ENCODE measurements at places on chromosomes 11 and 22.

- no peak for DNase-seq
Observed at GRCh38 chr22:23715806-23716375, 25.1 kb downstream of the RGL4 start.

- DNase-seq, result no peak
Observed at GRCh38 chr11:44782478-44782877, 55.7 kb downstream of the TSPAN18 start.

GRCh38 chr11:119149018-119149785 is at the start of gene ABCG4:
Gene ABCG4 (plus strand): TSS chr11:119149052. CDS start chr11:119149966, 914 bp downstream.
- no peak for DNase-seq

DNA sequence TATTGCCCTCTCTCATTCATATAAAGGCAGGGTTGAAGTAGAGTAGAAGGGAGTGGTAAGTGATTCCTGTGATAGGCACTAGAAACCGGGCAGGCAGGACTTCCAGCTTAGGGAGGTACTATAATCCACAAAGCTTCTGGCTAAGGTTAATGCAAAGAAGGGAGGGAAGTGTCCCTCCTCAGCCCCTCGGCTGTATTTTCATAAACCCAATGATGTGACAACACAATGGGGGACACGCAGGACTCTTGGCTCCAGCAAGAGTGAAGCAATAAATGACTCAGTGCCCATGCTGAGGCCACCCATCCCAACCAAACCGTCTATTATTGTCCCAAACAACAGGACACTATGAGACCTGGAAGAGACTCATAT is 90.7 kb downstream of the ETS1 start:
- no peak for DNase-seq

DNA sequence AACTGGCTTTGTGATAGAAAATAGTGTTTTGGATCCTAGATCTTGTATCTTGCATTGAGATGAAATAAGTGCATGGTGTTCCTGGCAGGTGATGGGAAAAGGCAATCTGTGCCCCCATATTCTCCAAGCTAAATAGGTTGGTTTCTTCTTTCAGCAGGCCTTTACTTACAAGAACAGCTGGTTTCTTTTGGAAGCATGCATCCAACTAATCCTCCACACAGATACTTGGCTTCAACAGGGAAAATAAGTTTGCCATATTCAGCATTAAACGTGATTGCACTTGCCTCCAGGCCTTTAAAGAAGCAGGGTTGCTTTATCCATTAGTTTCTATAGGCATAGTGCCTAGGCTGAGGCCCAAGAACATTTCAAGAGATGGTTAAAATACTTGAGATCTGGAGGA is 59.9 kb downstream of the APIP start:
- no peak for DNase-seq

DNA sequence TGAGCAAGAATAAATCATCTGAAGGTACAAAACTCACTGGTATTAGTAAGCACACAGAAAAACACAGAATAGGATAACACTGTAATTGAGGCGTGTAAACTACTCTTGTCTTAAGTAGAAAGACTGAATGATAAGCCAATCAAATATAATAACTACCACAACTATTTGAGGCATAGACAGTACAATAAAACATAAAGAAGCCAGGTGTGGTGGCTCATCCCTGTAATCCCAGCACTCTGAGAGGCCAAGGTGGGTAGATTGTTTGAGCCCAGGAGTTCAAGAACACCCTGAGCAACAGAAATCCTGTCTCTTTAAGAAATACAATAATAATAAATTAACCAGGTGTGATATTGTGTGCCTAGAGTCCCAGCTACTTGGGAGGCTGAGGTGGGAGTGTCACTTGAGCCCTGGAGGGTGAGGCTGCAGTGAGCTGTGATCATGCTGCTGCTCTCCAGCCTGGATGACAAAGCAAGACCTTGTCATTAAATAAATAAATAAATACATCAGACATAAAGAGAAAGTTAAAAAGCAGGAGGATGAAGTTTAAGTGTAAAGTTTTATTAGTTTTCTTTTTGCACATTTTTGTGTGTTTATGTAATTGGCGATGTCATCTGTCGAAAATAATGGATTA is 390.6 kb downstream of the DYNC2H1 start:
- no peak for DNase-seq

DNA sequence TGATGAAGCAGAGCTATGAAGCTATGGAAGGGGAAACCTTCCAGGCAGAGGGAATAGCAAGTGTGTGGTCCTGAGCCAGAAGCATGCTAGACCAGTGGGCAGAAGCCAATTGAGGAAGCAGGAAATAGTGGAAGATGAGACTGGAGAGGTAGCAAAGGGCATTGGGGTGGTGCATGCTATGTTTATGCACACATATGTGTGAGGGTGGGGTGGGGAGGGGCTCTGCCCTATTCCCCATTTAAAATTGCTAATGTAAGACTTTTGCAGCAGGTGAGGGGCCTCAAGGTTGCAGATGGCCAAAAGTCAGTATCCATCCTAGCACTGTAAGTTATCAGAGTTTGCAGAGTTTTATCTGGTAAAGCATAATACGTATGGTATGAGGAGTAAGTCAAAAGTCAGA is 626.6 kb upstream of the KIRREL3 start:
- no peak for DNase-seq

DNA sequence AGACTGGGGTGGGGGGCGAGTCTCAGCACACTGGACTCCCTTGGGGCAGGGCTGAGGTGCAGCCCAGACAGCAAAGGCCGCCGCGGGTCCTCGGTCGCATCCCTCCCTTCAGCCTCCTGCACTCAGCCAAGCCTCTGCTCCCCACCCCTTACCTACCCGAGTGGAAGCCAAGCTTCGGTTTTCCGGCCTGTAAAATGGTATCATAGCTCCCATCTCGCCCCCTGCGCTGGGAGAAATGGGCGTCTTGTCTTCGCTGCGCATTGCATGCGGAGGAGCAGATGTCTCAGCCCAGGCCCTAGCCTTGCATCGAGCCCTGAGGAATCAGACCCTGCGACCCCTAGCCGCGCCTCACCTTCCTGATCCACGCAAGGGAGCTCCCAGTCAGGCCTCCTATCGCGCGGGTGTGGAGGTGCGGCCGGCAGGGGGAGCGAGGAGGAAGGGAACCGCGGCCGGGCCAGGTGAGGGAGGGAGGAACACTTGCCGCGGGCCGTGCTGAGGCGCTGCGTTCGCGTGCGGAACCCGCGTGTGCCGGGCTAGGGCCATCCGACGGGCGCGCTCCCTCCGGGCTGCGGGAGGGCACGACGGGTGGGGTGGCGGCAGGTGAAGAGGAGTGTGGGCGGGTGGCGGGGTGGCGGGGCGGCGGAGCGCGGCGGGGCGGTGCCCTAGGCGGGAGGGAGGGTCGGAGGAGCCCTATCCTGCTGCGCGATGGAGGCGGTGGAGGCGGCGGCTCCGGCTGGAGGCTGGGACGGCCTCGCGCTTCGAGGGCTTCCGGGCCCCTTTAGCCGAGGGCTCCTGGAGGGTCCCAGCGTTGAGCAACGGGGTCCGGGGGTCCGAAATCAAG is 4.1 kb upstream of the TBX1 start:
- DNase-seq, result no peak

- DNase-seq, result no peak
Observed at GRCh38 chr11:73145986-73146575, 4.0 kb upstream of the FCHSD2 start.

DNA sequence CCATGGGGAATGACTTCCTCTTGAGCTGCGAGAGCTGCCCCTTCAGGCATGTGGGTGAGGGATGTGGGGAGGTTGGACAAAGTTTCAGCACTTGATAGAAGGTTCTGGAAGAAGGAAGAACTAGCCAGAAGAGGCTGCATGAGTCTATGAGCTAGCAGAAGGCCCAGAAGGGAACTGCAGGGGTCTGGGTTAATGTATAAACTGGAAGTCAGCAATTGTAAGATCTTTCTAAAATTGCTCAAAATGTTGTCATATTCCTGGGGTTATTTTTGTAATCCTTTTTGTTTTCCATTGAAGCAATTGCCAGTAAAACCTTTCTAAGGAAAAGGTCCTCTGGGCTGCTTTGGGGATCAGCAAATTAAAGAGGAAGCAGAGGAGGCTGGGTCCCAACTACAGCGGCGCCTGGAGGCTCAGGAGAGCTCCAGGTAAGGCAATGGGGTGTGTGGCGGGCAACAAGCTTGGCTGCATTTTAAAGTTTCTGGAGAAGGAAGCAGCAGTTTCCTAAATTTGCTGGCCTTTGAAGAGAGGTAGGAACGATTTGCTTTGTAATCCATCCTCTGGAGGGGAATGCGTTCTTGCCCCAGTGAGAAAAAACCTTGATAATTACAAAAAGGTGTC is 29.2 kb downstream of the ADAMTS15 start:
- no peak for DNase-seq

DNA sequence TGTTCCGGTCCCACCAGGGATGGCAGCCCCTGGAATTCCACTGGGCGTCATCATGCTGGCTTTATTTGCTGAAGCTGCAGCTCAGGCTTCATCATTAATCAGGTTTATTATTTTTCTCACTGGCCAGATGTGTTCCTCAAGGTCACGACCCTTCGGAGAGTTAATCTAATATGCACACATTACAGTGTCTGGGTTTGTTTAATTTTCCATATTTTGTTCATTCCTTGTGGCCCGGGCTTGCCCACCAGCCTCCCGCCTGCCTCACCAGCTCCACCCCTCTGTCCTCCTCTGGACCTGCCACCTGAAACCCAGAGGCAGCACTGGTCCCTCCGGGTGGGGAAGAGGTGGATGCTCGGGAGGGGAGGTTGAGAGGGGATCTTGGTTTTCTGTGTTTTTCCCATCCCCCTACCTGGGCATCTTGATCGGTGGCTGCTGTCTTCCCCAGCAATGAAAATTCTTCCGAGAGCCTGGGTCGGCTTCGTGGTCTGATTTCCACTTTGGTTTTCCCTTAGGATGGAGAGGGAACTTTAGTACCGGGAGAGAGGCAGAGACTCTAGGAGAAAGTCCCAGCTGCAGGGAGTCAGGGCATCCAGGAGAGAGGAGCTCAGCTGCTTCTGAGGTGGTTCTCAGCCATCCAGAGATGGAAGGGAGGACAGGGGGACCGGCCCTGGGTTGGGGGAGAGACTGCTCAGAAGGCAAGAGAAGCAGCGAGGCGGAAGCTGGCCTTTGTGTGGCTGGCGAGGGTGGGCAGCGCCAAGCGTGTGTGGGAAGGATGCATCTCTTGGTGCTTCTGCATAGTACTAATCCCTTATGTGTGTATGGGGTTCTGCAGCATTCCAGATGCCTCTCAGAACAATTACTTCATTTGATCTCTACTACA is 2.1 kb downstream of the GRIK4 start:
- no peak for DNase-seq

- no peak for DNase-seq
Observed at GRCh38 chr11:102402548-102402947, 50.0 kb downstream of the TMEM123 start.

DNA sequence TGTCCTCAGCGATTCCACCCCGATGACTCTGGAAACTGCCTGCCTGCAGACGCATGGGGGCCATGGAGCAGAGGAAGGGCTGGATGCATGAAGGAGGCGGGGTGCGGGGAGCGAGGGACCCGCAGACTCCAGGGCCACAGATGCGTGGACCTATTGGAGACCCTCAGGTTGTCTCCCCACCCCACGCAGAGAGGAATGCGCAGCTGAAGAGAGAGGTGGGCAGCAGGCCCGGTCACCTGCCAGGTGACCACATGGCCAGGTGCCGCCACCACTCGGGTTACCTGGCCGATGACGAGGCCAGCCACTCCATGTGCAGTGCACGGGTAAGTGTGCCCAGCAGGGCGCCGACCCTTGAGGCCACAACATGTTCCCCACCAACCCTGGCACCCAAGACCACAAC is 371 bp downstream of the CCDC116 start:
- DNase-seq, result no peak

DNA sequence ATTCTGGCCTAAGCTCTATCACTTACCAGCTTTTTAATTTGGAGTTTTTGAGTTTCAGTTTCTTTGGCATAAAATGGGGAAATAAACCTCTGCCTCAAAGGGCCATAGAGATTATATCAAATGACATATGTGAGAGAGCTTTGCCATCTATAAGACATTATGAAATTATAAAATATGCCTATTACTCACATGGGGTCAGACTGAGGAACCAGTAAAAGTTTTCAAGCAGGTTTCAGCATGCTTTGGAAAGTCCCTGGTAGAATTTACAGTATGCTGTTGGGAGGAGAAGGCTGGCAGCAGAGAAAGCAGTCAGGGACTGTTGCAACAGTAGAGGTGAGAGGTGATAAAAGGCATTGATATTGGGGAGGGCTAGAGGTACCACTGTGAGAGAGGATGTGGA is 13.6 kb upstream of the MTNR1B start:
- no peak for DNase-seq
